ENCODE measurements at places on chromosomes 4 and X. TPM values are rescaled to one million over a fixed set of nuclear protein-coding genes. Genes with fewer than 3 reads are reported as not detected.

- no peak for DNase-seq
Measured at GRCh38 chr4:29104694-29105093, 1615.5 kb upstream of the PCDH7 start.

DNA sequence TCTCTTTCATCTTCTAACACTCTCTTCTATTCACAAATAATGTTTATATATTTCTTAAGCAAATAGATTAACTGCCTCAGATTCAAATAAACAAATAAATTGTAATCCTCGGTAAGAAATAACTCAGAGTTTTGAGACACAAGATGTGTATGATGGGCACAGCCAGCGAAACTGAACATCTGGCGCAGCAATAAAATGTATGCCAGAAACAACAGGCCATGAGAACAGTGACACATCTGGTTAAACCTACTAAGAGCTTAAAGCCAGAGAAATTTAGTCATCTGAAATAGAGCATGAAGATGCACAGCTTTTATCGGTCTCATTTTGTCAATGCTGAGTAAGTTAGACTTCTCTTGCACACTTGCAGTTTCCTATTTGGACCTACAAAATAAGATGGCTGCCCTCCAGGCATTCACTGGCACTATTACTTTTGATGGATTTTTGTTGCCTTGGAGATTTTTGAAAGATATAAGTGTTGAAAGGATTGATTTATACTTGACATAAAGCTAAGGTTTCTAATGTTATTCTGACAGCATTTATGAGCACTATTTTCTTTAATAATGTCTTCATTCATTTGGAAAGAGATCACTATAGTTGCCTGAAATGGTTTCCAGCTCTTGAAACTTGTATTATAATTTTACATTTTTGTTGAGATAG lies 1444.0 kb downstream of the PCDH18 start:
- no peak for DNase-seq

- no peak for DNase-seq
Measured at GRCh38 chrX:116409219-116409618, 27.2 kb upstream of the SLC6A14 start.

SYTL5 gene
- total RNA-seq: 0.08 TPM
